Stimulated activated CD8-positive, alpha-beta memory T cell treated with anti-CD3 and anti-CD28 coated beads, Interleukin-2, amount 100 ng/mL, for 1 hour (primary cell): ENCODE measurements at places on chromosomes 16 and 17.

DNA sequence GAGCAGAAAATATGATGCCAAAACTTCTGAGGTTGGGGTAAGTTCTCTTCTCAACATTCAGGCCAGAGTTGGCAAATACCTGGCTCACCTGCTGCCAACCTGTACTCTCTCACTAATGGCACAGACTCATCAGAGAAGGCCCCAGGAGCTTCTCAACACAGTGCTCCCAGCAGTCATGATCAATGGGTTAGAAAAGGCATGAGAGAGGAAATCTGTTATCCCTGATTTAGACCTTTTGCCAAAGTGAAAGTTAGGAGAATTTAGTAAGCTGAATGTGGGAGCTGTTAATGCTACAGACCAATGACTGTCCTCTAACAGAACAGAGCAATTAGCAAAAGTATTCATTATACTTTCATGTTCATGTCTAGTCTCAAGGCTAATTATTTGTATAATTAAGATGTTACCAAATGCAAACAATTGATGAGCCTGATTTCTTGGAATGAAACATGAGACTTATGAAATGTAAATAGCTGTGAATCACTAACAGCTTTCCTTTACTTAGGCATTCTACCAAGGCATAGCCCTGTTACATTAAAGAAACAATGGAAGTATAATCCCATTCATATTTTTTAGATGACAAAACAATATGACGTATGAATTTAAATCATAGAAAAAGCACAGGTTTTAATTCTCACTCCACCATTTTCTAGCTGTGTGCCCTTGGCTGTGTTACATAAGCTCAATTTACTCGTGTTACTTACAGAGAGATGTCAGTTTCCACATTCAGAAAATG is 68.7 kb upstream of the MARCHF10 start:
- DNase-seq, result no peak

DNA sequence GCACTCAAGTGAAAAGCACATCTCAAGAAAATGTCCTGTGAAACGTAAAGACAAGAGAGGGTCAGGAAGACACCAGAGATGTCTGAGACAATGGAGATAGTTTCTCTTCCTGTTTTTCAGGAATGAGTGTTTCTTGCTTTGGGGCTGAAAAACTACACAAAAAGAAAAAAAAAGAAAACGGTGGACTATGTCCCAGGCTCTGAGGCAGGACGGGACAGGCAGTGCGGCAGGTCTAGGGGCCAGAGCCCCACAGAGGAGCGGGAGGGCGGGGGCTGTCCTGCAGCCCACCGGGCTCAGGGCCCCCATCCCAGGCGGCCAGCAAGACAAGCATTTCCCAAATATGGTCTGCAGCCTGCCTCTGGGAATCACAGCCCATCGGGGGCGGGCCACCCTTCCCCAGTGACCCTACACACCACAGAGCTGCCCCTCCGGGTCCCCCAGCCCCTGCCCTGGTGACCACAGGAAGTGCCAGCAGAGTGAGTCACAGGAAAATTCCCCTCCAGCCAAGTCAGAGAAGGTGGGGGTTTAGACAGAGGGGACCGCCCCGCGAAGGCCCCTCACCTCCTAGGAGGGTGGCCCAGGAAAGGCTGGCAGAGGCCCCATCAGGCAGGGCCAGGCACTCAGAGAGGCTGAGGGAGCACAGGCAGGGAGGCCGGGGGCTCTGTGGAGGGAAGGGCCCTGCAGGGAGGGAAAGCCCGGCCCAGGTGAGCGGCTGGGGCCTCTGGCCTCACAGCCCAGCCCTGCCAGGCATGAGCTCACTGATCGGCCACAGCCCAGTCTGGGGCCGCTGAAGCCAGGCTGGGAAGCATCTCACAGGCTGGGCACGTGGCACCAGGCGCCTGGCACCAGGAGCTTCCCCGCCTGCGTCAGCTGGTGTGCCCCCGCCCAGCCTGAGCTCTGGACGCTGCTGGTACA is 6.3 kb downstream of the BCAR1 start:
- DNase-seq, result no peak

- no peak for DNase-seq
These were observed 245.9 kb downstream of the CPPED1 start for GRCh38 chr16:12557786-12558185.

GRCh38 chr17:78132084-78132676 is 1.6 kb downstream of the TMC8 start:
- no peak for DNase-seq

DNA sequence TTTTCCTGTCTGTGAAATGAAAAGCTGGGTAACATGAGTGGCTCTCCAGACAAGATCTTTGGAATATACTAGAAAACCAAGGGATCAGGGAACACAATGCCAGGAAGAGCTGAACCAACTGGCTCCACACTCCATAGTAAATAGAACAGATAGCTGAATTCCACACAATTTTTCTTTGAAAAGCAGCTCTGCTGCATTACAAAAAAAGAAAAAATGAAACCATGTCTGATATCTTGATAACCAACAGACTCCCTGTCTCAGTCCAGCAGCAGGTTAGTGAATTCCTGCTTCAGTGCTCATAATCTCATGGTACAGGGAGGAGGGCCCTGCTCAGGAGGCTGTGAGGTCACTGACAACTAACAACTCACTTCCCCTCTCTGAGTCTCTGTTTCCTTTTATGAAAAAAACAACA is 97.1 kb downstream of the CDH11 start:
- no peak for DNase-seq

DNA sequence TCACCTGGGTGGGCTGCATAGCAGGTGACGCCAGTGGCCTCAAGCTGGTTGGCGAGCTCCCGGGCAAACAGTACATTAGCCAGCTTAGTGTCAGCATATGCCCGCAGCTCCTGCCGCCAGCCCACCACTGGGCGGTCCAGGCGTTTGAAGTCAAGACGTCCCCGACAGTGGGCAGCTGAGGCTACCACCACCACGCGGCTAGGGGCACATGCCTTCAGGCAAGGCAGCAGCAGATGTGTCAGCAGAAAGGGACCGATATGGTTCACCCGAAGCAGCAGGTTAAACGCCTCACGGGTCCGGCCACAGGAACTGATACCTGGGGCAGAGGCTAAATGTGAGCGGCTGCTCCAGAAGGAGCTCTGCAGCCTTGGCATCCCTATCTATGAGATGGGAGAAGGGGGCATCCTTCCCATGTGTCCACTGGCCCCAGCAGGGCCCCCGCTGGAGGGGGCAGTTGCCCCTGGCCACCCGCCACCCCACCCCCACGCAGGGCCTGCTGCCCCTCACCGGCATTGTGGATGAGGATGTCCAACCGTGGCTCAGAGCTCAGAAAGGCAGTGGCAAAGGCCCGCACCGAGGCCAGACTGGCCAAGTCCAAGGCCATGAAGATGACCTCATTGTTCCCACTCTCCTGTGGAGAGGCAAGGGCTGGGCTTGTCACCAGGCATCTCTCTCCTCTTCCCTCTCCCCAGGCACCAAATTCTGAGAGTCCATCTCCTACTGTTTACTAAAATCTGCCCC is 1.7 kb downstream of the DHRS13 start:
- DNase-seq, result no peak

- no peak for DNase-seq
These were observed 273.4 kb downstream of the CPPED1 start for GRCh38 chr16:12530302-12530701.

- no peak for DNase-seq
These were observed 12.8 kb upstream of the NGFR start for GRCh38 chr17:49482144-49482817.

DNA sequence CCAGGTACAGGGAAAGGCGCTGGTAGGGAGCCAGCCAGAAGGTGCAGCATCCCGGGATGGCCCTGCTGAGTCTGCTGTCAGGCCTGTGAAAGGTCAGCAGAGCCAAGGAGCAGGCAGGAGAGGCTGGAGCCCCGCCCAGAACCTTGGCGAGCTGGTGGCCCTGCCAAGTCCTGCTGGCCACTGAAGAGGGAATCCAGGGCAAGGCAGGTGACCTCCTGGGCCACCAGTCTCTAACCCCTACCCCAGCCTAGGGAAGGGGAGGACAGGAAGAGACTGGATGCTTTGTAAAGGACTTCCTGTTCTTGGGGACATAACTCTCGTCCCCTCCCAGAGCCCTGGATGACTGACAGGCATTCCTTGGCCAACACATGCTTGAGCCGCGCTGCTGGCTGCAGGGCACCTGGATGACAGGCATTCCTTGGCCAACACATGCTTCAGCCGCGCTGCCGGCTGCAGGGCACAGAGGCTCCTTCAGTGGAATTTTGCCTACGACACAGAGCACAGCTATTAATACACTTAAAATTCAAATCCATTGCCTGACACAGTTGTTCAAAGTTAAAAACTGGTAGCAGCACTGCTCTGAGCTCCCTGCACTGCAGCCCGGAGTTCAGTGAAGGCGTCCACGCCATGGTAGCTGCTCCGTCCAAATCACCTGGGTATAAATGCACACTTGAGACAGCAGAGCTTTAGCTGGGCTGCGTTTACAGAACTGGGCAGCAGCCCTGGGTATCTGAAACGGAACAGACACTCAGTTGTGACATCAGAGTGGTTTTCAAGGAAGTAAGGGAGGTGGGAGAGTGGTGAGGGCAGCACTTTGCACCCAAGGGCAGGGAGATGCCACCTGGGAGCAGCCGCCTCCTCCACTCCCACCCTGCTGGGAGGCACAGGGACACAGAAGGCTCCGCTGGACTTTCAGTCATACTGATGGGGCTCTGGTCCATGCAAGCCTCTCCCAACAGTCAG is 2.0 kb upstream of the BRICD5 start:
- no peak for DNase-seq

DNA sequence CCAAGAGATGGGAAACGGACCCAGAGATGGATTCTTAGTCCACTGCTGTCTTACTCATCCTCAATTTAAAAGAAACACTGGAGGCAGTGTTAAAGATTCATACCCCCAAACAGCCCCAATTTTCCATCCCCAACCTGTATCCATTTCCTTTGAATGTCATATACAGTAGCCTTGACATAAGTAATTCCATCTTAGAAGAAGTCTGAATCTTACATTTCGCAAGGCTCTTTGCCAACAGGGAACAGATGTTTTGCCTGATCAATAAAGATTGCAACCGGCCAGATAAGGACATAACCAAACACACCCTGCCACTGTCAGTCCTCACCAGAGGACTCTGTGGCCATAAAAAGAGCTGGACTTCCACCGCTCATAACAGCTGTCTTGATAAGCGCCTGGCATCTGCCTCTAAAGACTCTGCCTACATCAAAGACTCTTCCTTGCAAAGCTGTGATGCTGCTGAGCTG is 59.0 kb upstream of the MED9 start:
- DNase-seq, result no peak

DNA sequence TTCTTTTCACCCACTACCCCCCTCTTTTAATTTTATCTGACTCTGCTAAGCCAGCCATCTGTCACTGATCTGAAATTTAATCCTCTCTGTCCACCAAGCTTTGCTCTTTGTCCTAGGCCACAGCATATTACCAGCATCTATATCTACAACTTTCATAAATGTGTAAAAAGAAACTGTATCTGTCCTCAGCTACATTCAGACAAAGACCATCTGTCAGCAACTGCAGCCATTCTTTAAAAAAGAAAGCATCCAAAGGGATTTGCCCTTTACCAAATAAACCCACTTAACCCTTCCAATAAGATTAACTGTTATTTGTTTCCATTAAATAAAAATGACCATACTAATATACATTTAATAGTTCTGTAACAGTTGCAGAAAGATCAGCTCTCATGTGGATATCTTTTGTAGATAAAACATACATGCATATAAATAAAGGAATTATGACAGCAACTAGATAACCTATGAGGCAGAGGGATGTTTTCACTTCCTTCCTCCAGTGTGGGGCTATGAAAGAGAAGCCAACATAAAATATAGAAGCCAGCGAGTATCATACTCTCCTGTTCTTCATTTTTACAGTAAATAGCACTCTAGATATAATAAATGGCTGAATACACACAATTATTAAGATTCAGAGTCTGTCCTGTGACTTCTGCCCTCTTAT is 602.5 kb upstream of the SALL1 start:
- DNase-seq, result no peak

DNA sequence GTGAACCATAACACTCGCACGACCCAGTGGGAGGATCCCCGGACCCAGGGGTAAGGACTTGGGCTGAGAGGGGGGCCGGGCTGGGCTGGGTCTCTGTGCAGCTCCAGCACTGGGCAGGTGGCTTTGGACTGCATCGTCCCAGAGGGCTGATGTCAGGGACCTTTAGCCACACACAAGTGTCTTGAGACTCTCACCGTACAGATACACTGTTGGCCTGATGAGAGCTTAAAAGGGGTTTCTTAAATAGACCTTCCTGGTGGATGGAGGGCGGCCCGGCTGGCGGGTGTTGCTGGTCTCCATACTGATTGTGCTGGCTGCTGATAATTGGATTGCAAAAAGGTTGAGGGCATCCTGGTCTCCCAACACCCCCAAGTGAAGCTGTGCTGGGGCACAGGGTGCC is 21.7 kb upstream of the CLEC18A start:
- no peak for DNase-seq

- no peak for DNase-seq
These were observed 11.0 kb downstream of the P3H4 start for GRCh38 chr17:41800601-41801373.

DNA sequence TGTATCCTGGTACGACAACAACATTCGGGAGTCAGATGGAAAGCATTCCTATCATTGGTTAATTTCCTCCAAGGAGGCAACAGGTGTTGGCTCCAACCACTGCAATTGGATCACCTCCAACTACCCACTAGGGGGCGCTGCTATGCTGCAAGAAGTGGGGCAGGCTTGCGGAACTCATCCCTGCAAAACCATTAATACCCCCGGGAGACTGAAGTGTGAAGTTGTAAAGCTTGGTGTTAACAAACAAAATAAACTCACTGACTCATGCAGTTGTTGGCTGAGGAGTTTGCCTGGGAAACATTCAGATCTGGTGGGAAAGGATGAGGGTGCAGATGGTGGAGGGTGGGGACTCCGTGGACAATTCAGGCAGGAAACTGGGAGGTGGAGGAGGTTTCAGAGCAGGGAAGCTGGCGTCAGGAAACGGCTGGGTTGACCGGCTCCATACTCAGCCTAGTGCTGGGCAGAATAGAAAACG is 84.9 kb downstream of the HS3ST2 start:
- DNase-seq, result no peak

DNA sequence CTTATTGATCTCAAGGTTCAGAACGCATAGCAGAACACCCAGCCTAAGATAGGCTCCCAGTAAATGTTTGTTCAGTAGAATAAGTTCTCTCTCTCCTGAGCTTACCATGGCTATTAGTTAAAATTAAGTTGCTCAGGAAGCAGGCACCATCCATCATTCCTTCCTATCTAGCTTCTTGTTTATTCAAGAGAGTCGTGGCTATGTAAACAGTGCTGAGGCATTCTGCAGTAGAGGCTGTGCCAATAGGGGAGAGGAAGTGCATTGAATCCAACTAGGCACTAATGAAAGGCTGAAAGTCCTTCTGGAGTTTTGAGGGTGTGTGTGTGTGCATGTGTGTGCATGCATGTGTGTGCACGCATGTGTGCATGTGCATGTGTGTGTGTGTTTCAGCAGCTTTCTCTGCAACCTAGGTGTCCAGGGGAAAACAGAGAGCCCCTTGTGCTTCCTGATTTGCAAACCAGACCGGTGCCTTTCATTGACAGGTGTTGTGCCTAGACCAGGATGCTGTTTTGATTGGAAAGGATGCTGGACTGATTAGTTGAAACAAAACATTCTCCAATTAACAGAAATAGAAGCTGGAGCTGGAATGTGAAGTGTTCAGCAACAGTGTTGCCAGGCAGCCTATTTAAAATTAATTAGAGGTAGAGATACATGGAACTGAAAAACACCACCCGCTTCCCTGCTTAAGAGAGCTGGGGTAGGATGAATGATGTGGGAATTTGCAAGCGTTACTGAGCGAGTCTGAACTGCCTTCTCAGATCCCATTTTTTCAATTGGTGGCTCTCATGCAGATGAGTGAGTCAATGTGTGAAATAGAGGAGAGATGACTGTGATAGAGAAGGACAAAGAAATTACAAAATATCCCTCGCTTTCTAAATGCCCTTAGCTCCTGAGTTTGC is 103.3 kb upstream of the CLEC3A start:
- no peak for DNase-seq
